ENCODE measurements at places on chromosomes 11 and 22.
A peak's percentile ranks its signal among the peaks of the same experiment; 100 is the strongest.

DNA sequence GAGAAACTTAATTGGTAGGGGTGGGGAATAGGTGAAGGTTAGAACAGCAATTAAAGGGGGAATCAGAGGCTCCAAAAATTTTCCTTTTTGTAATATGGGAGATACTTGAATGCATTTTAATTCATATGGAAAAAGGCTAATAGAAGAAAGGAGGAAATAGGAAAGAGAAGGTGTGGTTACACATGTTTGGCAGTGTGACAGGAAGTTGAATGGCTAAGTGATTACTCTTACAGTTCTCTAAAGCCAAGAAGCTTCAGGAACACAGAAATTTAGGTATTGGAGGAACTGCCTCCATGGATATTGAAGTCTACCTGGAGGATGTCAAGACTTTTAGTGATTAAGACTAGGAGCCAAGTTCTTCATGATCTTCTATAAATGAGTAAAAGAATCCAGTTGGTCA, 6.3 kb downstream of the NXPE2 start:
- DNase-seq: no peak

DNA sequence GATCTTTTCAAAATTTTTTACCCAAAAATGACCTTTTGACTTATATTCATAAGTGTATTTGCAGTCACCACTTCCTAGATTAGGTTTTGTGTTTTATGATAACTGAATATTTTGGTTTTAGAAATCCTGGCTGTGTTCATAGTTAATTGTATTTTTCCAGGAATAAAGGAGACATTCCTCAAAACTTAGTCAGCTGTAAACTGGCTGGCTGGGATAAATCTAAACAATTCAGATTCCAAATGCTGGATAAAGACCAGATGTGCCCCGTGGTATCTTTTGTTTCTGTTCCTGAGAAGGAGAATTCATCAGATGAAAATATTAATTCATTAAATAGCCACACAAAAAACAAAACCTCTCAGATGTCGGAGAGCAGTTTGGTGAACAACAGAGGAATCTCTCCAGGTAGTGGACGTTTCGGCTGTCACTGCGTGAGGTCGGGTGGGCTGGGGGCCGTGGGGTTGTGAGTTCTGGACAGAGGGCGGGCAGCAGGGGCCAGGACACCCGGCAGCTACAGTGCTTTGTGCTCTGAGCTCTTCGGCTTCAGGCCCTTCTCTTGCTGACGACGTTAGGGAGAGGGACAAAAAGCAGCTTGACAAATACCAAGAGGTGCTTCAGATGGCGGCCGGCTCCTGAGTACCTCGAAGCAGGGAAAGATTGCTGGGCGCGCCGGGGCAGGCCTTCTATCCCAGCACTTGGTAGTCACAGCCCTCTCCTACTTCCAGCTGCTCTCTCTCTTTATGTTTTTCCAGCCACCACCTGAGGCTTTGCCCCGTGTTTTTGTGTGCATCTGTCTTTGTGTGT, 24.6 kb downstream of the MOV10L1 start:
- DNase-seq: no peak

- DNase-seq: no peak
Observed at GRCh38 chr11:45332276-45332934, 46.3 kb upstream of the SYT13 start.

- no peak for DNase-seq
Observed at GRCh38 chr11:43689167-43689566, 8.6 kb downstream of the HSD17B12 start.

DNA sequence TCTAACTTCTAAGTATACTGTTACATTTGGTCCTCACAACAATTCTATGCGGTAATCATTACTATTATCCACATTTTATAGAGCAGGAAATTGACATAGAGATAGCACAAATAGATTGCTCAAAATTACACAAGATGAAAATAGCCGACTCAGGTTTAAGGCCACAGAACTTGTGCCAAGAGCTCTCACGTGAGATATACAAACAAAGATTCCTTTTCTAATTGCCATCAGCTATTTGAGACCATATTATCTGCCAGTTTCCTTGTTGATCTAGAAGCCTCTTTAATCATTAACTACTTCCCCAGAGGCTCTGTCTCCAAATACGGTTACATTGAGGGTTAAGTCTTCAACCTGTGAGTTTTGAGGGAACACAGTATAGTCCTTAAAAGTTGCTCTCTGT, 61.0 kb upstream of the GLYATL1B start:
- no peak for DNase-seq

DNA sequence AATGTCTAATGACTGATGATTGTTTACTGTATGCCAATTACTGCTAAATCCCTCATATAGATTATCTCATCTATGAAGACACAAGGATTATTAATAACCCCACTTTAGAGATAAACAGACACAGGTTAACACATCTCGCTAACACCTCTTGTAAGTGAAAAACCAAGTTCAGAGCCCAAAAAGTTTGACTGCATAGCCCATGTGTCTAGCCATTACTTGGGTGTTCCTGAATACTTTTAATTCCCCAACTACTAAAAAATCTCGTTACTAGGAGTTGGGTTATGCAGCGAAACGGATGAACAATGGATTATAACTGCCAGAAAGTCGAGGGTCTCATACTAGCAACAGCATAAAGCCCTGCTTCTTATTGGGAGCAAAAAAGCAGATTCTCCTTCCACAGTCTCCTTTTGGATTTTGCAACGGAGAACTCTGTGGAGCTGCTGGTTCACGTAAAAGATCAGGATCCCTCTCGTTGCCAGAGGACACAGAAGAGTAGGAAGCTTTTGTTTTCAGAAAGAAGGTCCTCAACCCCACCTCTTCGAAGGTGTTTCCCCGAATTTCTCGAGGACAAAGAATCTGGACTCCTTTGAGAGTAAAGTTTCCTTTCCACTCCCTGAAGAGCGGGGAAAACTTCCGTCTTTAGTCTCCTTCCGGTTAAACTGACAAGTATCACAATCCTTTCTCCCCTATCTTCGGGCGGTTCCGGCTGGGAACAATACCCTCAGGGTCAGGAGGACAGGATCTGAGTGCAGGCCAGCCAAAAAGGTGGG, 979 bp downstream of the ZBED5 start:
- DNase-seq: peak; percentile 20

- no peak for DNase-seq
Observed at GRCh38 chr22:44298406-44299091, 14.2 kb downstream of the SHISAL1 start.

- DNase-seq: no peak
Observed at GRCh38 chr11:7871056-7871455, 60.0 kb downstream of the OR10A6 start.

DNA sequence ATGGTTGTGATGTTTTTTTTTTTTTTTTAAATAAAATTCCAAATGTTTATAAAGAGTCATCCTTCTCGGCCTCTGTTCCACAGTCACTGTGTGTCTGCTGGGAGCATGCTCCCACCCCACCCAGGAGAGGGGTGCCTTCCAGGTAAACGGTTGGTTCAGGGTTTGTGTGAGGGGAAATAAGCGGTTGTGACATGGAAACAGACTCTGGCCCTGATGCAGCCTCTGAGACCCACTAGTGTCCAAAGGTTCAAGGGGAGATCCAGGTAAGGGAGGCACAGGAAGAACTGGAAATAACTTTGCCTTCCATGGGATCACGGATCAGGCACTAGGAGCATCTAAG, 6.0 kb upstream of the GAS2L1 start:
- no peak for DNase-seq

GRCh38 chr11:14582793-14583192, 60.8 kb upstream of the PDE3B start:
- no peak for DNase-seq

- no peak for DNase-seq
Observed at GRCh38 chr11:103690356-103690755, 346.1 kb upstream of the DDI1 start.

- no peak for DNase-seq
Observed at GRCh38 chr11:109785714-109786113, 307.5 kb upstream of the ZC3H12C start.

DNA sequence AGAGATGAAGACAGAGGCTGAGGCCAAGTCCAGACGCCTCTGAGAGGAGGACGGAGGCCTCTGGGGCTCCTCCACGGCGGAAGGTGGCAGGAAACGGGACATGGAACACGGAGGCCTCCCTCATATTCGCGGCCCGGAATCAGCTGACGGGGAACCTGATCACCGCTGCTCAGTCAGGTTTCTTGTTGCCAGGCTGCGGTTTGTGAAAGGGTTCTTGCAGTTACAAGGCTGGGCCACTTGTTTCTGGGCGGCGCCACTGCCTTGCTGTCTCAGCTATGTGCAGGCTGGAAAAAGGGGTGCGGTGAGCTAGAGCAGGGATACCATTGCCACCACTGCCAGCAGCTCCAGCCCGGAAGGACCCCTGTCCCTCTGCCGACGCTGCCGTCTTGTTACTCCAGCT, 10.0 kb upstream of the MMP1 start:
- DNase-seq: no peak

GRCh38 chr22:19424186-19424500, 7.4 kb downstream of the HIRA start:
- no peak for DNase-seq

GRCh38 chr11:47924184-47924691, 56.1 kb upstream of the PTPRJ start:
- no peak for DNase-seq

DNA sequence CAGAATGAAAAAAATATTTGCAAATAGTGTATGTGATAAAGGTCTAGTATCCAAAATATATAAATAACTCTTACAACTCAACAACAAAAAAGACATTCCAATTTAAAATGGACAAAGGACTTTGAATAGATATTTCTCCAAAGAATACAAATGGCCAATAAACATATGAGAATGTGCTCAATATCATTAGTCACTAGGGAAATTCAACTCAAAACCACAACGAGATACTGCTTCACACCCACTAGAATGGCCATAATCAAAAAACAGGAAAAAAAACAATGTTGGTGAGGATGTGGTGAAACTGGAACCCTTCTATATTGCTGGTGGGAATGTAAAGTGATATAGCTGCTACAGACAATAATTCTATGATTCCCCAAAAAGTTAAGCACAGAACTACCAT, 38.6 kb upstream of the RPS13 start:
- no peak for DNase-seq

DNA sequence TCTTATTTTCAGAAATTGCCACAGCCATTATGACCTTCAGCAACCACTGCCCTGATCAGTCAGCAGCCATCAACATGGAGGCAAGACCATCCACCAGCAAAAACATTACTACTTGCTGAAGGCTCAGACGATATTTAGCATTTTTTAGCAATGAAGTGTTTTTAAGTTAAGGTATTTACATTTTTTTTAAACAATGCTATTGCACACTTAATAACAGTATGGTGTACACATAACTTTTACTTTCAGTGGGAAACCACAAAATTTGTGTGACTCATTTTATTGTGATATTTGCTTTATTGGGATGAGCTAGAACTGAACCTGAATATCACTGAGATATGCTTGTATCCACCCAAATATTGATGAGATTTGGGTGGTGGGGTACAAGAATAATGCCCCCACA, 110.9 kb downstream of the TSPAN18 start:
- no peak for DNase-seq

DNA sequence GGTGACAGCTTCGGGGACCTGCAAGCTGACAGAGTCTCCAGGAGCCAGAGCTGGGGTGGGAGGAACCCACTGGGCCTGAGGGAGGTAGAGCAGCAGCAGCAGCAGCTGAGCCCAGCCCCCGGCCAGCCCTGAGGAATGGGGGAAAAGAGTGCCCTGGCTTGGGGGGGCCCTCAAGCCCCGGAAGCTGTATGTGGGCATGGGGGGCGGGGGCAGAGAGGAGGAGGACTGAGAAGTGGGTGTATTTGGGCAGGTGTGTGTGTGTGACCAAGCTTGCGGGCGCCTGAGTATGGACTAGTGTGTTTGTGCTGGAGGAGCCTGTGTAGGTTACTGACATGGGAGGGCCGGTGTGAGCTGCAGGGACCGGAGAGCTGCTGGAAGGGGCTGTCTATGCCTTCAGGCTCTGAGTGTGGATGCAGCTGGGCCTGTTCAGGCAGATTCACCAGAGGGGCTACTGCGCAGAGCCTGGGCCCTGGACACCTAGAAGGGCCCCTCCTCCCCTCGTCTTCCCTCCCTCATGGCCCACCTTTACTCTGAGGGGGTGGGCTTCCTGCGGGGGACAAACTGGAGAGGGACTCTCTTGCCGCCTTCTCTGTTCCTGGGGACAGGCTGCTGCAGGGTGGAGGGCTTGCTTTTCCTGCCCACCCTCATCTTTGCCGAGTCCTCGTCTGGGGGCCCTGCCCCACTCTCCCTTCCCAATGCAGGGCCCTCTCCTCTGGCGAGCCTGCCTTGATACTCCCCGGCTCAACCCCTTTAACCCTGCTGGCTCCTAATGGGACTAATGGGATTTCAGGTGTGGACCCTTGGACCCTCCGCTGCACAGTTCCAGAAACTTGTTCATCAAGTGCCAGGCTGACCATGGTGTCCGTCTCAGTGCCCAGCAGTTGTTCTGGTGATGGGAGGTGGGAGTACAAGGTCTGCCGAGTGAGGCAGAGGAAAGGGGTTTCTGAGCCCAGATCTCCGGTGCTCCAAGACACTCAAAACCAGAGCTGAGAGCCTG, 28.2 kb downstream of the ST3GAL4 start:
- DNase-seq: no peak

DNA sequence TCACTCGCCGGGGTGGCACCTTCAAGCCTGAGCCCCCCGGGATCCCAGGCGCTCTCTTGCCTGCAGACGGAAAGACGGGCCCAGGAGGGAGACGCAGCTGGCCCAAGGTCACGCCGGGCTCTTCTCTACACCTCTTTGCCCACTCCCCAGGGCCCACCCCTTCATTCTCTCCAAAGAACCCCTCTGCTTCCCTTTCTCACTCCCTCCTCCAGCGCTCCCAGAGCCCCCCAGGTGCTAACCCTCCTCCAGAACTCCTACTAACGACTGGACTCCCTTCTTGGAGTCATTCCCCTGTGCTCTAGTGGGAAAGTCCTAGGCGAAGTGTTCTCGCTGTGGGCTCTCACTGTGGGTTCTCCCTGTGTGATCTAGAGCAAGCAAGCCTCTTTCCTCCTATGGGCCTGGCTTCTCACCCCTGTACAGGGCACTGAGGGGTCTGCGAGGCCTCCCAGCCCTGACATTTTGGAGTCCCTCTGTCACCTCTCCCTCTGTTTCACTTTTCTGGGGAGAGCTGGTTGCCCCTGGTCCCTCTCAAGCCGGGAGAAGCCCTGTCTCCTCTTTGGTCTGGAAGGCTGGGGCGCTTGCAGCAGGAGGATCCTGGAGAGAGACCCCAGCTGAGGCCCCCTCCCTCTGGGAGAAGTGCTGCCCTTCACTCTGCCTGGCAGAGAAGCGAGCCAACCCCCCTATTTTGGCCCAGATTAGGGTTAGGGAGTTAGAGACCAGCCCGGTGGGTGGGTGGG, 858 bp downstream of the OAF start:
- DNase-seq: no peak
